A673 (cell line): ENCODE measurements at places on chromosomes 16 and 17.
A peak's percentile ranks its signal among the peaks of the same experiment; 100 is the strongest.

- no peak for DNase-seq
Observed at GRCh38 chr17:80868022-80868609, 123.5 kb upstream of the CHMP6 start.

- DNase-seq: no peak
Observed at GRCh38 chr17:1071103-1071825, 74.3 kb downstream of the TIMM22 start.

GRCh38 chr16:16868727-16869126 is 489.8 kb downstream of the NPIPA7 start:
- DNase-seq: no peak

GRCh38 chr17:44397479-44398440 is 8.3 kb upstream of the ITGA2B start:
- no peak for DNase-seq

DNA sequence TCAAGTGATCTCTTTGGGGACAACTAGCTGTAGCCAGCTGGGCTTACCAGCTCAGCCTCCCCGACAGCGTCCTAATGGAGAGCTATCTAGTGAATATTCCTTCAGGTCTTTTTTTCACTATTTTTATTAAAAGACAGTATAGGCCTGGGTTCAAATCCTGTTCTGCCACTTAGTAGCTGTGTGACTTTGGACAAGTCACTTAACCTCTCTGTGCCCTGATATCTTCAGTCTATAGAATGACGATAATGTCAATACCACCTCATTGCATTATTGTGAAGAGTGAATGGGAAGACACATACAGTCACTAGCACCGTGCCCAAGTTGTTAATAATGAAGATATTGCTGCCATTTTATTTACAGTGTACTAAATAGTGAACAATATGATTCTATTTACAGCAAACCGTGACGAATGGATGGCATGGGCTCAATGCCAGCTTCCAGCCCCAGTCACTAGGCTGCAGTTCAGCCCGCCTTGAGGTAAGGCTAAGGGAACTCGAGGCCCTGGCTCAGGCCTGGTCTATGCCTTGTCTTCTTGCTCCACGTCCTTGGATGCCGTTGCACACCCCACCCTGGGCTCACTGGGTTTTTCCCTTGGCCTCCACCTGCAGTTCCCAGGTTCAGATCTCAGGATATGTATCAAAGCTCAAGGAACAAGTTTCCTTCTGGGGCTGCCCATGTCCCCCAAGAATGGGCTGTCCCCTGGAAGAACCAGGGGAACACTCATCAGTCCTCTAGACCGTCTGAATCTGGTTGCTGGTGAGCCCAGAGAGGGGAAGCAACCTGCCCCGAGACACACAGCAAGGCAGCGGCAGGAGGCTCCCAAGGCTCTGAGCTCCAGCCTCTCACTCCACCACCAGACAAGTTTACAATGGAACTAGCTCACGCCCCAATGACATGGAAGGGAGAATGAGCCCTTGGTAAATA is 95.4 kb upstream of the TNRC6C start:
- DNase-seq: peak; percentile 27

DNA sequence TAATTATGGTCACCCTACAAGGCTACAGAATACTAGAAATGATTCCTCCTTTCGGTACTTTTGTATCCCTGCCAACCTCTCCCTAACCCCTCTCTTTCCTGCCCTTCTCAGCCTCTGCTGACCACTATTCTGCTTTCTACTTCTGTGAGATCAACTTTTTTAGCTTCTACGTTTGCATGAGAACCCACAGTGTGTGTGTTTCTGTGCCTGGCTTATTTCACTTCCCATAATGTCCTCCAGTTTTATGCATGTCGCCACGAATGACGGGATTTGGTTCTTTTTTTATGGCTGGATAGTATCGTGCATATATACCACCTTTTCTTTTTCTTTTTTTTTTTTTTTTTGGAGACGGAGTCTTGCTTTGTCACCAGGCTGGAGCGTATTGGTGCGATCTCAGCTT is 92.1 kb downstream of the RAP1GAP2 start:
- DNase-seq: no peak

DNA sequence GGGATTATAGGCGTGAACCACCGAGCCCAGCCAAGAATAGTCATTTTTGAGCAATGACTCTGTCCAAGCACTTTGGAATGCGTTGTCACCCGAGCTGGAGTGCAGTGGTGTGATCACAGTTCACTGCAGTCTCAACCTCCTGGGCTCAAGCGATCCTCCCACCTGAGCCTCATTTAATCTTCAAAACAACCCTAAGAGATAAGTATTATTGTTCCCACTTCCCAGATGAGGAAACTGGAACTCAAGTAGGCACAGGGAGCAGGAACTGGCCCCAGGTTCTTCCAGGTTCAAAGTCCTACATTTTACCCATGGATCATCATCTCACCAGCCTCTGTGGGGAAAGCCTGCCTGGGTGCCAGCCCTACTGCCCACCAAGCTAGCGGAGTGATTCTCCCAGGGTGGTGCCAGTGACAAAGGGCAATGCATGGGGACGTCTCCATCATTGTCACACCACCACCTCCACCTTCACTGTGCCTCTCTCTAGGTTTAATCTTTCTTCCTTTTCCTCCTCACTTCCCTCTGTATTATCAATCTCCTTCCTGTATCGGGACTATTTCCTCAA is 11.3 kb upstream of the RNF157 start:
- no peak for DNase-seq

- DNase-seq: no peak
Observed at GRCh38 chr16:49811644-49812334, 44.1 kb downstream of the ZNF423 start.

- DNase-seq: no peak
Observed at GRCh38 chr17:44348234-44348987, 3.3 kb downstream of the GRN start.

- peak; percentile 42 for DNase-seq
Observed at GRCh38 chr17:45123930-45124796, 8.2 kb downstream of the PLCD3 start.

GRCh38 chr17:36196131-36196486 is 449 bp downstream of the CCL3L1 start:
- no peak for DNase-seq

- no peak for DNase-seq
Observed at GRCh38 chr16:85858984-85859817, 39.8 kb upstream of the IRF8 start.

- DNase-seq: peak; percentile 73
Observed at GRCh38 chr17:10384175-10384574, 11.4 kb upstream of the MYH13 start.

- no peak for DNase-seq
Observed at GRCh38 chr17:29256735-29257466, 10.2 kb downstream of the CRYBA1 start.

DNA sequence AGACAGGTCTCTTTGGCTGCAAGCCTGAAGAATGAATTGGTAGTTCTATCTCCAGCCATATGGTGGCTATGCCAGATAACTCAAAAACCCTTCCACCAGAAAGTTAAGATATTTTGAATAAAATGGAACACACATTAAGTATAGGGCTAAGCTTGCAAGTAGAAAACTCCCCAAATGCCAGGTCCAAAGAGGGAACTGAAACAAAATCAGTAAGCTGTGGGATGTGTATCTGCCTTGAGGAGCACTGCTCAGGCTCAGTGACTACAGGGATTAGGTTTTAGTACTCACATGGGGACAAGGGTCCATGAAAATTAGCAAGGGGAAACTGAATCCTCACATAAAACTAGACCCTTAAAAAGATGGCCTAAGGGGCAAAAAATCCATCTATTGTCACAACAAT is 115.7 kb upstream of the PMFBP1 start:
- no peak for DNase-seq

DNA sequence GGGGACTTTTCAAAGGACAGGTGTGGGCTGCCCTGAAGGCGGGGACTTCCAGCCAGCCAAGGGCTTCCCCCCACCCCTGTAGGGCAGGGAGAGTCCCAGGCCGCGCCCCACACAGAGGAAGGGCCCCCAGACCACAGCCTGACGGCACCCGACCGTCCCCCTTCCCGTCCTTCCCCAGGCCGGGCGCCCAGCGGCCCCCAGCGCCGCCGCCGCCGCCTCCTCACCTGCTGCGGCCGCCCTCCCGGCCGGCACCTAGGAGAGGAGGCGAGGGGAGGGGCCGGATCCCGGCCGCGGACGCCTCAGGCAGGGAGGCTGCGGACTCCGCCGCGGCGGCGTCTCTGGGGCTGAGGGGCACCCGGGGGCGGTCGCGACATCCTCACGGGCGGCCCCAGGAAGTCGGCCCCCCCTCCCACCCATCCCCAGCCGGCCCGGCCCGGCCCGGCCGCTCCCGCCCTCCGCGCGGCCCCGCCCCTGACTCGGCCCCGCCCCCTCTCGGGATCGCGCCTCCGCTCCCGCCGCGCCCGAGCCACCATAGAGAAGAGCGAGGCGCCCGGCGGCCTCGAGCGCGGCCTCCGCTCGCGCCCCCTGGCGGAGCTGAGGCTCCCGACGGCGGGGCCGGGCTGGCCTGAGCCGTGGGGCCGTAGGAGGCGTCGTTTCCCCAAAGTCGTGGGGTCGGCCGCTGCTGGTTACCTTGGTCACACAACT is 25.5 kb upstream of the RFFL start:
- DNase-seq: peak; percentile 77

GRCh38 chr17:73647301-73647695 is 3.1 kb upstream of the SDK2 start:
- no peak for DNase-seq

- DNase-seq: no peak
Observed at GRCh38 chr17:46127524-46127923, 65.7 kb downstream of the KANSL1 start.
